ENCODE measurements at places on chromosomes 11 and 22.

- DNase-seq: no peak
These were observed 3.7 kb upstream of the CARNS1 start for GRCh38 chr11:67411785-67412152.

- no peak for DNase-seq
These were observed 12.3 kb downstream of the EHD1 start for GRCh38 chr11:64866173-64866491.

GRCh38 chr11:93193731-93194130, 4.1 kb downstream of the SLC36A4 start:
- no peak for DNase-seq

GRCh38 chr11:115437902-115438575, 66.2 kb downstream of the CADM1 start:
- no peak for DNase-seq

DNA sequence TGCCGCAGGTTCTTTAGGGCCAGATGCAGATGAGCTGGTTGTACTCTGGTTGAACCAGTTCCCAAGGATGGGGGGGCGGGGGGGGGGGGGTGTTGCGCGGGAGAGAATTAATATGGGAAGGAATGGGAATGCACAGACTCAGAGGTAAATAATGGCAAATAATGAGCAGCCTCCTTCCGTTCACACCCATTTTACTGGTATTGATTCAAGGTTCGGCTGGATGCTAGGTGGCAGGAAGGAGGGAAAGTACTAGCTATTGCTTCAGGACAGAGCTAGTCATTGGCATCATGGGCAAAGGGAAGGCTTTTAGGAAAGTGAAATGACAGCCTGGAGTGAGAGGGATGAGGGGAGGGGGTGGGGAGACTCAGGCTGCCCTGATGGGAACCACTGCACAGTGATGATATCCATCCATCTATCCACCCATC, at the start of gene VSTM5:
Gene VSTM5 (minus strand): TSS at position 25 of the 425 bp plus-strand sequence. CDS start 116 bp downstream, outside the sequence.
- DNase-seq: no peak

DNA sequence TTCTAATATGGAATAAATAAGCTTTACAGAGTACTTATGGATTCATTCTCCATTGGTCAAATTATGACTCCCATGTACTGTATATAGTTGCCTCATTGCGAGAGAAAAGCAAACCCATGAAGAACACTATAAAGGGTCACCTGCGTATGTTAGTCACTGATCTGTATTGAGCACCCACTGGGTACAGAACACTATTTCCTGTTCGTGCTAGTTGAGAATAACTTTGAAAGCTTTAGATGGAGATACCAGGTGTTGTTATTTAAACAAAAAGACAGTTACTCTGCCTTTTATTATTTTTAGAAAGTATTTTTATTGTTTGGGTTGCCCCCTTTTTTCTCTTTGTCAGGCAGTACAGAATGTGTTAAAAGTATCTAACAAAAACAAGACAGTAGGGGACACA, 79.9 kb downstream of the DEUP1 start:
- no peak for DNase-seq

GRCh38 chr11:126542334-126543015, 187.0 kb downstream of the ST3GAL4 start:
- no peak for DNase-seq

GRCh38 chr11:64672875-64673274, 50.1 kb downstream of the NRXN2 start:
- no peak for DNase-seq

DNA sequence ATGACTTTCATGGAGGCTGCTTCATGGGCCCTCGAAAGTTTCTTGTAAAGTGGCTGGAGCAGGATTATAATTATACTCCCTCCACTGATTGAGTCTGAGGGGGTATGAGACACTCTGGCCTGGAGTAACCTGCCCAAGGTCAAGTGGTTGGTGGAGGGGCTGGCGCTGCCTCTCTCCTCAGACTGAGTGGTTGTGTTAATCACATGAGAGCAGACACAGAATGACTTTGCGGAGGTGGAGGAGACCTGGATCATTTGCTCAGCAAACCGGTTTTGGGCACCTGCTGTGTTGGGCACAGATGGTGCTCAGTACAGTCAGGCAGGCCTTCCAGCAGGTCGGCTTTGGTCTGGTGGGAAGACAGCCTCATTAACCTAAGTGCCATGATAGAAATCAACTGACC, 11.8 kb downstream of the BCR start:
- DNase-seq: no peak

DNA sequence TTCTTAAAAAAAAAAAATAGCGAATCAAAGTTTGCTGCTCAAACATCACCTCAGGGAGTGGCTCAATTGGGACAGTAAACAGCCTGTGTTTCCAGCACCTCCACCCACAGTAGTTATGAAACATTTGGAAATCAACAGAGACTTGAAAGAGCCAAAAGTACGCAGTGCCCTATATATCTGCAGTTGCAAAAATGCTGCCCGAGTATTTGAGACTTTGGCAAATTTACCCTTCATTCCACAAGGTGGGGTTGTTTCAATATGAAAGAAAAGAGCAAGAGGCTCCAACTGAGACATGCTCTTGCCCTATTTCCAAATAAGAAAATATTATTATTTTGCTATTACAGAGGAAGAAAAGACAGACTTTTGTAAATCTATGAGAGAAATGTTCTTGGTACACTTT, 851.1 kb upstream of the RAG2 start:
- DNase-seq: no peak

DNA sequence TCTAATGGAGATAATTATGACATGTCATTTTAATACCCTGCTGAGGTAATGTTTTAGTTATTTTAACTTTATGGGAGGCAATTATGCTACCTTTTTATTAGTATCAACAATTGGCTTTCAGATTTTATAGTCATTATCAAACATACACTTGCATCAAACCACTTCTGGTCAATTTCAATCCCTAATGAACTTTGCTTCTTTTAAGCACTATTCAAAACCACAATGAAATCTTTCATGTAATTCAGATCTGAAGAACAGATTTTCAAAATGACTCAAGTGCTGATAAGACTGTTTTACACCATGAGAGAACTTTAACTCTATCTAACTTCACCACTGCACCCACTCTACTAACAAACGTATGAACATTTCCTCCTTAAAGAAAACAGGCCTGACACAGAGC, 25.9 kb upstream of the CCDC34 start:
- DNase-seq: no peak

GRCh38 chr11:121552154-121552553, 99.4 kb upstream of the SORL1-AS1 start:
- DNase-seq: no peak

GRCh38 chr11:66841861-66842260, 1.4 kb upstream of the RCE1 start:
- no peak for DNase-seq

DNA sequence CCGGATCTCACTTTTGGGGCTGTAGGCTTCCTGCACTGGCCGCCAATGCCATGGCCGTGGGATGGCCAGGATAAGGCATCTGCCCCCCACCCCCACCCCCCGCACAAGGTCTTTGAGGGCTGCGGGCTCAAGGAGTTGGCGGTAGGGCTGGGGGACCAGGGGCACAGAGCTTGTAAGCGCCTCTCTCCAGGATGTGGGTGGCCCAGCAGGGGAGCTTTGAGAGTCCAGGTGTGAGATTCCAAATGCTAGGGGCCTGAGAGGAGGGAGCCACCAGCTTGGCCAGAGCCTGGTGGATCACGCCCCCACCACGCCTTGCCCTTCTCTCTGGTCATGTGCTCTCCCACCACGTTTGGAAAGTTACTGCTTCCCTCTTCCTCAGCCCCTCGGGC, 5.0 kb downstream of the CD81 start:
- no peak for DNase-seq

DNA sequence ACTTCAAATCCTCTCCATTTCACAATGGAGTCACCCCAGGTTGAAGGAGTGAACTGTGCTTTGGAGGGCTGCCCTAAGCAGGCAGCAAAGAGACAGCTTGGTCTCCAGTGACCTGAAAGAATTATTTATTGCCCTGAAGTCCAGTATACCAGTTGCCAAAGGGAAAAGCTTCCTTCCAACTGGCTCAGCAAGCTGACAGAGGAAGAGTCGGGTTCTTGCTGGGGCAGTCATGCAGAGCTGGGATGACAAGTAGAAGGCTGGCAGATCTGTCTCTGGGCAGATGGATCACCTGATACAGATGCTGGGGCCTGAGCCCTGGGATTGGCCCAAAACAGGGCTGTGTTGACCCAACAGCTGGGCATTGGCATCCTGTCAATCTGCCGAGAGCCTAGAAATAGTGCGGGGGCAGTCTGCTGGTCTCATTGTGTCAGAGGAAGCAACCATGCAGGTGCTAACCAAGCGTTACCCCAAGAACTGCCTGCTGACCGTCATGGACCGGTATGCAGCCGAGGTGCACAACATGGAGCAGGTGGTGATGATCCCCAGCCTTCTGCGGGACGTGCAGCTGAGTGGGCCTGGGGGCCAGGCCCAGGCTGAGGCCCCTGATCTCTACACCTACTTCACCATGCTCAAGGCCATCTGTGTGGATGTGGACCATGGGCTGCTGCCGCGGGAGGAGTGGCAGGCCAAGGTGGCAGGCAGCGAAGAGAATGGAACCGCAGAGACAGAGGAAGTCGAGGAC, at the start of gene THRSP:
Gene THRSP (plus strand): TSS at position 422 of the 742 bp plus-strand sequence. CDS start 21 bp downstream, at position 443.
- DNase-seq: no peak

DNA sequence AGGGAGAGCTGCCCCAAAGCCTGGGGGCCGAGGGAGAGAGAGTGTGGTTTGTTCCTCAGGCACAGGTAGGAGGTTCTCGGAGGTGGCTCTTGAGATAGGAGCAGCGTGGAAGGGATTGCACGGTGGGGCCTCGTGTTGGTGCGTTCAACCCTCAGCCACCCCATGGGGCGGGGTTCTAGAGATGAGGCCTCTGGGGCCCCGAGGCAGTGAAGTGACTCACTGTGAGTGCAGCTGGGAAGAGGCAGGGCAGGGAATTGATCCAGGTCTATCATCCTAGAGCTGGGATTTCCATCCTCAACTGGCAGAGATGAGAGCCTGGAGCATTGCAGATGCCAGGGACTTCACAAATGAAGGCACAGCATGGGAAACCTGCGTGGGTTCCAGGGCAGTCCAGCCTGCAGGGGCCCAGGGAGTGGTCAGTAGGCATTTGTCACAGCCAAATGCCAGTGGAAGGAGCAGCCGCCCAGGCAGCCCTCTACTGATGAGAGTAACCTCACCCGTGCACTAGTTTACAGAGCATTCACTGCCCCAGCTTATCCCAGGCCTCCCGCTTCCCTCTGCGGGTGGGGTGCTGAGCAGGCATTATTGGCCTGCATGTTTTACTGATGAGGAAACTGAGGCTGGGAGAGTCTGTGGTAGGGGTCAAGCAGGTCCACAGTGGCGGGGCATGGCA, 5.1 kb upstream of the SMARCB1 start:
- DNase-seq: peak; percentile 89

GRCh38 chr11:10350334-10350733, 45.5 kb downstream of the ADM start:
- DNase-seq: peak; percentile 66

DNA sequence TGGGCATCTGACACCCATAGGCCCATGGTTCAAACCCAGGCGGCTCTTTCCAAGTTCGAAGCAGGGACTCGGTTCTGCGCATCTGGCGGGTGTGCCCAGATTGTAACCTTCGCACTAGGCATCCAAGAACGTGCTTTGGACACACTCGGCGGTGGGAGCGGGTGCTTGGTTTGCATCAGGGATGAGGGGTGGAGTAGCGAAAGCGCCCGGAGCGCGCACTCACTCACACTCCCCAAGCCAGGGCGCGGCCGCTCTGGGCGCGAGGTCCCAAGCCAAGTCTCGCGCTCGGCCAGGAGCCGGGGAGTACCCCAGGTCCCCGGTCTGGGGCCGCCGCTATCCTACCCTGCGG, 243 bp upstream of the SYT9 start:
- DNase-seq: no peak

GRCh38 chr22:43861529-43861928, 784 bp downstream of the SULT4A1 start:
- DNase-seq: no peak

DNA sequence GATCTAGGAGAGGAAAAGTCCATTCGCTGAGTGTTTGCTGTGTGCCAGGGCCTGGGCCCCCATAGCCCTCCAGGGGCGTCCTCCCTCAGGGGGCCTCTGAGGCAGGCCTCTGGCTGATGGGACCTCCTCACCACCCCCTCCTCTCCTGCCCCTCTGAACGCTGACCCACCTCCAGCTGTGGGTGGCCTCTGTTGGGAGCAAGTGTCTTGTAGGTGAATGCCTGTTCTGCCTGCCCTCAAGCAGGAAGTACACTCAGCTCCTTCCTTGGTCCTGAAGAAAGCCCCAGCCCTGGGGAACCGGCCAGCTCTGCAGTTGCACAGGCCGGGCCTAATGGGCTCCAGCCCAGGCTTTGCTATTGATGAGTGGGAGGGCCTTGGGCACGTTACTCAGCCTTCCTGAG, 3.5 kb downstream of the MYO7A start:
- no peak for DNase-seq

DNA sequence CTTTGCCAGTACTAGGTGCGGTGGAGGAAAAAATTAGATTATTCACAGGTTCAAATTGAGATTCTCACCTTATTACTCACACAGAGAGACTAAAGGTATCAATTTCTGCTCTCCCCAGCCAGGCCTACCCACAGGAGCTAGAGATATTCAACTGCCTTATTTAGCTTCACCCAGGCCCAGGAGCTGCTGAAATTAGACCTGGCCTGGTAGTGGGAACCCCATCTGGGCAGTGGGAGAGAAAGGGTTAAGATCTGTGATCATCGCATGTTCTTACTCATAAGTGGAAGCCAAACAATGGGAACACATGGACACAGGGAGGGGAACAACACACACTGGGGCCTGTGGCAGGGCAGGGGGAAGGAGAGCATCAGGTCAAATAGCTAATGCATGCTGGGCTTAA, 20.9 kb upstream of the MICAL2 start:
- no peak for DNase-seq

- no peak for DNase-seq
These were observed 266.7 kb upstream of the B3GAT1 start for GRCh38 chr11:134678744-134679143.

DNA sequence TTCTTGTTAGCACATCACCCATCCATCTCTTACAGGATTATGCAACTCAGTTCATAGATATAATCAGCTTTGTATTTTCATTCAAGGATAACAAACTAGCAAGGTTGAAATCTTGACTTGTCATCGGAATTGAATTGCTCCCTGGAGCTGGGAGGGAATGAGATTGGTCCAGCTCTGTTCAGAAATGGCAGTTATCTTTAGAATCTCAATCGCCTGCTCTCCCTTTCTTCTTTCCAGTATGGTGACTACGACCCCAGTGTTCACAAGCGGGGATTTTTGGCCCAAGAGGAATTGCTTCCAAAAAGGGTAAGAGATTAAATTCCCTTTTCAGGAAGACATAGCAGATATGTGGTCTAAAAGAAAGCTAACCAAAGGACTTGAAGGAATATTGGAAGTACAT, 51.0 kb downstream of the NF2 start:
- no peak for DNase-seq

GRCh38 chr22:26887456-26887855, 230.1 kb downstream of the MIAT start:
- no peak for DNase-seq

DNA sequence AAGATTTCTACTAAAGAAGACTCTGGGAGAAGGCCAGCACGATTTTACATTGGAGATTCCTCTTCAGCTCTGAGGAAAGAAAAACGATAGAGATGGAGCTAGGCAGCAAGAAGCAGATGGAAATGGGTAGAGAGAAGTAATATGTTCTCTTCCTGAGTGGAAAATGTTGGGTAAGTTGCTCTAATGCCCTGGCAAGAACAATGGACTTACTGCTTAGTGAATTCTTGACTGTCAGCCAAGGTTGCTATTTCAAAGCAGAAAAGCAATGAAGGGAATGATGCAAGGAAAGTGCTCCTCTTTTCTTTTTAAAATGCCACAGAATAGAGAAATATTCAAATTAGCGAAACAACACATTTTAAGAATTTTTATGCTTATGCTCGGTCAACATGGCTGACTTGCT, 38.4 kb upstream of the CWF19L2 start:
- DNase-seq: no peak

- DNase-seq: no peak
These were observed 16.6 kb upstream of the ARHGAP8 start for GRCh38 chr22:44735518-44736428.

All from RWPE2 (cell line).